Stimulated activated CD4-positive, alpha-beta T cell treated with anti-CD3 and anti-CD28 coated beads, Interleukin-15, amount 100 ng/mL, for 1 hour (primary cell): ENCODE measurements at places on chromosomes 2 and 18.

GRCh38 chr2:168718622-168719021 lies 83.8 kb upstream of the NOSTRIN start:
- DNase-seq = no peak

GRCh38 chr2:9384521-9384920 lies 38.8 kb downstream of the ITGB1BP1 start:
- no peak for DNase-seq

GRCh38 chr2:210072922-210073509 lies 70.6 kb downstream of the RPE start:
- no peak for DNase-seq

DNA sequence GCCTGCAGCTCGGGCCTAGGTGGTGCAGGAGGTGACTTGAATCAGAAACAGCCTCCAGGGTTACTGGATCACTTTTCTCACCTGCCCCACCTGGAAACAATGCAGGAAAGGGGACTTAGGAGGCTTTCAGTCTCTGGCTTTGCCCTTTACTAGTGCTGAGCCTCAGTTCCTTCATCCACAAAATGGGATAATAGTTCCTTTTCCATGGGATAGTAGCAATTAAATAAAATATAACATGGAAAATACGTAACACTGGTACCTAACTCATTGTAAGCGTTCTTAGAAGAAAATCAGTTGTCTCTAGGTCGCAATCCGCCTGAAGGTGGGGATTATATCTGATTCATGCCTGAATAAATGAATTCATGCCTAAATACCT lies 112.6 kb upstream of the STPG4 start:
- DNase-seq = no peak

DNA sequence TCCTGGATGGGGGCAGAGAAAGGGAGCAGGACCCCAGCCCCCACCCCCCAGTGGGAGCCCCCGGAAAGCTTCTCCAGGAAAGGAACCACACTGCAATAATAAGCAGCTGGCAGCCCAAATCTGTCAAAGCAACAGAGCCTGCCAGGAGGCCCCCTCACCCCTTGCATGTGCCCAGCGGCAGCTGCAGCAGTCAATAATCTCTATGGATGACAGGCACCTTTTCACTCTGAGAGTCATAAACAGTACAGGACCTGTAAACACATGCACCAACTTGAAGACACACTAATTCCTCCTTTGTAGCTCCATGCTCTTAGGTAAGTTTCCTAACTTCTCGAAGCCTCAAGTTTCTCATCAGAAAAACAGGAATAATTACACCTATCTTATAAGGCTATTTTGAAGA lies 26.2 kb upstream of the KDM3A start:
- no peak for DNase-seq

- no peak for DNase-seq
Observed at GRCh38 chr2:72921853-72922252, 4.5 kb downstream of the EMX1 start.

DNA sequence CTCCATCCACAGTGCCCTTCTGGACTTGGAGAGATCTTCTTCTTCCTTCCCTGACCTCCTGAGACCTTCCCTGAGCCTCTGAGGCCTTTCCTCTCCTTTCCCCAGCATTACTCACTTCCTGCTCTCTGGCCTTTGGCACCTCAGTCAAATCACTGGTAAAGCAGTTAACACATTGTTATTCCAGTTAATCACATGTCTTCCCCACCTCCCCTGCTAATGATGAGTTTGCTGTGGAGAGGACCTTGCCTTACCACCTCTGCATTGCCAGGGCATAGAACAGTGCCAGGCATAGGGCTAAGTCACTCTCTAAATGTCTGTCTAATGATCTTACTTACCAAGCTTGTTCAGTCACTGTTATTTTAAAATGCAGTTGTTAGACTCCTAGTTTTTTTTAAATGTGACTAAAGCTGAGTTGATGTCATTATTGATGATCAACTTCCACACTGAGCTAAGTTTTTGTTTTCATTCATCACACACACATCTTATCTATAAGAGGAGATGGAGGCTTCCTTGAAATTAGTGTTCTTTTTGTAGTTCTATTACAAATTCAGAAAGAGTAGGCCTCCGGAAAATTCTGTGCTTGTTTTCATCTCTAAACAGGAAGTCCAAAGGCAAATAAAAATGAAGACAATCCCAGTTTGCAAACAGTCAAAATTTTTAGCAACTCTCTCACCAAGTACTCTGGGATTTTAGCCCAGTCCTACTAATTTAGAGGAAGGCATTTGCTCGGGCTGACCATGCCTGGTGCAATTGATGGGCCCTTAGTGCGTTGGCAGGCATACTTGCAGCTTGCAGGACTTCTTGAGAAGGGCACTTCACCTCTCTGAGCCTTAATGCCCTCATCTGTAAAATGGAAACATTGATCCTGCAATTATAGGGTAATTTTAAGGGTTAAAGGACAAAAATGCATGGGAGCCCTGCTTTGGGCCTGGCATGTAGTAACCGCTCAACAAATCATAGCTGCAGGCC lies 113.7 kb upstream of the SPRED2 start:
- no peak for DNase-seq

DNA sequence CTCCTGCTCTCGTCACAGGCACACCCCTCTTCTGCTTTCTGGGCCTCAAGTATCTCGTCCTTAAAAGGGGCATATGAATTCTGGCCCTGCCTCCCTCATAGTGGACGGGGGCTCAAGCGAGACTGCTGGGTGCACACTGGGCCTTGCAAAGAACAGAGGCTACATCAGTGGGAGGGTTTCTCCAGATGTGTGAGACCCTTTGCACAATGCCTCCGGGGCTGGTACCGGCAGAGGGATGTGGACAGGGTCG lies 25.0 kb downstream of the CRACDL start:
- no peak for DNase-seq

GRCh38 chr2:37011130-37011529 lies 44.8 kb upstream of the STRN start:
- no peak for DNase-seq

- no peak for DNase-seq
Observed at GRCh38 chr2:188983427-188984064, 9.4 kb downstream of the COL3A1 start.

GRCh38 chr2:239704737-239705136 lies 303.9 kb upstream of the HDAC4 start:
- DNase-seq = no peak

GRCh38 chr2:26942543-26943295 lies 27.7 kb upstream of the MAPRE3 start:
- DNase-seq = peak; percentile 45

DNA sequence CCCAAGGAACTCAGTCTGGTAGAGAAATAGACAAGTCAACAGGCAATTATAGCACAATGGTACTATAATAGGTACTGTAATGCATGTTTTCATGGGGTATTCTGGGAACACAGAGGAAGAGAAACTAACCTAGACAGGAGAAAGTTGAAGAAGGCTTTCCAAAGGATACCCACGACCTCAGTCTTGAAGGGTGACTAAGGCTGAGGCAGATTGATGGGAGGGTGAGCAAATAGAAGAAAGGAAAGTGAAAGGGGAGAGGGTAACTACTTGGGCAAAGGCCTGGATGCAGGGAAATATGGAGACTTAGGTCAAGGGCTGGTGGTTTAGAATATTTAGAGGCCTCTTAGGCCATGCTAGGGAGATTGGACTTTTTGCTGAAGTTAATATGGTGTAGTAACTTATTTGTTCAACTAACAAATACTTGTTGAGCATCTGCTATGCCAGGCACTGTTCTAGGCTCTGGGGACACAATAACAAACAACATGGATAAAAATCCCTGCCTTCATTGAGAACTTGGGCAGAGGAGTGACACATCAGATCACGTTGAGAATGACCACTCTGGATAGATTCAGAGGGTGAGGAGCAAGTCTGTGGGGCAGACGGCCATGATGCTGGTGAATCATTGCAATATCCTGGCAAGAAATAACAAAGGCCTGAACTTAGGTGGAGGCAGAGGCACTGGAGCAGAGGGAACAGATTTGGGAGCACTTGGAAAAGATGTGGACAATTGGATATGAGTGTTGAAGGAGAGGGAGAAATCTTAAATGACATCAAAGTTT lies 56.4 kb downstream of the PLB1 start:
- no peak for DNase-seq

- DNase-seq = no peak
Observed at GRCh38 chr2:8249141-8249540, 432.7 kb upstream of the ID2 start.

DNA sequence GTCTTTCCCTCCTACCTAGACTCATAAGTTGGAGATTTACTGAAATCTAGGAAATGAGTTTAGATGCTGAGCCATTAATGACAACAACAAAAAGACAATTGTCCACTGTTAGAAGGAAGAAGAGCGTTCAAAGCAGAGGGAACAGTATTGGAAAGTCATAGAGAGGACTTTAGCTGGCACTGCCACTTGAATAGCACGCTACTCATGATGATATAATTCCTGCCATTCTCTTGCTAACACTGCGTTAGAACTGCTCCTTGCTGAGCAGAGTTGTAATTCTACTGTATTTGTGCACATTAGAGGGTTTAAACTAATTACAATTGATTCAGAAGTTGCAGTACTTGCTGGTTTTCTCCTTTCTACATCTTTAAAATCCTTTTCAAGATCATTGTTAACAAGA lies 9.0 kb upstream of the AFTPH start:
- no peak for DNase-seq

DNA sequence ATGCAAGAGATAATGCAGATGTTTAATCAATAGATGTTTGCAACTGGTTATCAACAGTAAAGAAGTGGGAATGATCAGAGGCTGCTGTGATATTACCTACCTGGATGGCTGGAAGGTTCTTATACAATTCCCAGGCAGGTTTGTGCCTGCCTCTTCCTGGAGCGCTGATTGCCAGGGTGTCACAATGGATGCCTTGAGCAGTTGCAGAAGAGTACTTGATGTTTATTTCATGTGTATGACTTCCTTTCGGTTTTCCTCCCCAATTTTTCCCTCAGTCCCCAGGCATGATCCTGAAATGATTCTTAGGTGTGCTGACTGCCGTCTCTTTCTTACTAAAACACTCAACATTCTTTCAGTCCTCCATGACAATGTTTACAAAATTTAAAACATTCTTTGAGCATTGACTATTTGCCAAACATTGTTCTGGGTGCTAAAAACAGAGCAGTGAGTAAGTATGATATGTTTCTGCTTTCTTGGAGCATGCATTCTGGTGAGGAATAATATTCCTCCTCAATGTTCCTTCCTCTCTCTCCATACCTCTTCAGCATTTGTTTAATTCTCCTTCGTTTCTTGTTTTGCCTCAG lies 416.6 kb upstream of the TRIB2 start:
- no peak for DNase-seq

DNA sequence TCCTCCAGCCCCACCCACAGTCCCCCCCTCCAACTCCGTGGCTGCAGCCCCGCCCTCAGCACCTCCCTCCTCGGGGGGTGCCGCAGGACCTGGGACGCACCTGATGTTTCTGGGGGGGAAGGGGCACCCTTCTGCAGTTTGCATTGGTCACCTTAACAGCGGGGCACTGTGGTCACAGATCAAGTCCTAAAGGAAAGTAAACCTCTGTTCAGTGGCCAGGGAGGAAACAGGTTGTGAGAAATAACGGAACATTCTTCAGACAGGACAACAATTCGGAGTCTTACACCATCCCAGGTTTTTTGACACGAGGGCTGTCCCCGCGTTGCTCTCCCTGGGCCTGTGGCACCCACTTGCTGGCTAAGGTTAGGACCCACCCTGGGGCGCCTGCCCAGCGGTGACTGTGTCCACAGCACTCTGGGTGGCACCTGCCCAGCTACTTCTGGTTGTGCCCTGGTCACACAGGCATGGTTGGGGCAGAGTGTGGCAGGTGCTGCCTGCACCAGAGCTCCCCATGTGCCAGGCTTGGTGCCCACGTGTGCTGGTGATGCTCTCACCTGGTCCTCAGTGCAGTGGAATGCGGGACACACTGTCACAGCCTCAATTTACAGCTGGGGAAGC lies 93.5 kb upstream of the OTOS start:
- no peak for DNase-seq

DNA sequence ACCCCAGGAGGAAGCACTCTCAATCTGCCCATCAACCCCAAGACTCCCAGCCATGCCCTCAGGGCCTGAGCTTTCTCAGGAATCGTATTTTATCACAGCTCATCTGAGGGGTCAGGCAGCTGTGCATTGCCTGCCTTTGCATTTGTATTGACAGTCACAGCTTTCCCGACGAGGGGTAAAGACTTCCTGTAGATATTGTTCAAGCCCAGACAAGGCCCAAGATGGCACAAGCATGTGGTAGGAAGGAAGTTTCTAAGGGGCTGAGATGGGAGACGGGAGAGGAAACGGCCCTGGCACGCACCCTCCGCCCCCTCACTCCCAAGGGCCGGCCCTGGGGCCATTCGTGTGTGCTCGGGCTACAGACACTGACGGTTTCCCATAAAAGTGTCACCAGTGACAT lies 34.2 kb upstream of the PRLH start:
- DNase-seq = no peak

DNA sequence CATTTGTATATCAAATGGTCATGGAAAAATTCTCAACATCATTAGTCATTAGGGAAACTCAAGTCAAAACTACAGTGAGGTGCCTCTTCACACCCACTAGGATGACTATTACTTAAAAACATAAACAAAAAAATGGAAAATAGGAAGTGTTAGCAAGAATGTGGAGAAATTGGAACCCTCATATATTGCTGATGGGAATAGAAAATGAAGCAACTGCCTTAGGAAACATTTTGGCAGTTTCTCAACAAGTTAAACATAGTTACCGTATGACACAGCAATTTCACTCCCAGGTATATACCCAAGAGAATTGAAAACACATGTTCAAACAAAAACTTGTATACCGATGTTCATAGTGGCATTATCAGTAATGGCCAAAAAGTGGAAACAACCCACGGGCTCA lies 18.1 kb upstream of the CYP26B1 start:
- DNase-seq = no peak

DNA sequence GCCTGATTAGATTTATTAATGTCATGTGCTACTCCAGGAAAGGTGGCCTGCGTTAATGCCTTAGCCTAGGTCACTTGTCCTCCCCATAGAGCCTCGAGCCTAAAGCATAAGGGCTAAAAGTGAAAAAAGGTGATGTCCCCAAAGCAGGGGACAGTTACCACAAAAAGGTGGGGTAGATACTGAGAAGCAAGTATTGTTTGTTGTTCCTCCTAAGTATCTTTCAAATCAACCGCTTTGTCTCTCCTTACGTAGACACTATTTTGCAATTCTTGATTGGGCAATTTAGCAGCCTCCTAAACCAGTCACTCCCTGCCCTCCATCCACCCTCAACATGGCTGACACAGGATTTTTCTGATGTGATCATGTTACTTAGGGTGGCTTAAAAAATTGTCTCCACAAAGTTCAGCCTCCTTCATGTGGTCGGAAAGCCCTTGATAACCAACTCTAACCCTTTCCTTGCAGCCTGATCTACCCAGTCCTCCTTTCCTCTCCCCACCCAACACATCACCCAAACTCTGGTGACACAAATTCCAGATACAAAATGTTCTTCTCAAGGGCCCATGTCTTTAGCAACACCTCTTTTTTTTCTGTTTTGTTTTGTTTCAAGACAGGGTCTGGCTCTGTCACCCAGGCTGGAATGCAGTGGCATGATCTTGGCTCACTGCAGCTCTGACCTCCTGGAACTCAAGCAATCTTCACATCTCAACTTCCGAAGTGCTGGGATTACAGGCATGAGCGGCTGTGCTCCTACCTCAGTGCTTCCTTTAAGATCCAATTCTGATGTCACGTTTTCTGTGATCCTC lies 6.9 kb downstream of the INHA start:
- DNase-seq = no peak
